Heart left ventricle (tissue), 16 donors: ENCODE measurements at places on chromosomes 3 and 15. TPM values are rescaled to one million over a fixed set of nuclear protein-coding genes. Genes with fewer than 3 reads are reported as not detected.

GOLGA8O gene
- polyA plus RNA-seq = 0.42 TPM

GAP43 gene
- polyA plus RNA-seq = 0.11 TPM

RSL24D1 gene
- 40.8 TPM for polyA plus RNA-seq

HESX1 gene
- polyA plus RNA-seq = 0.29 TPM

DPPA2 gene
- polyA plus RNA-seq = not detected

GALK2 gene
- 8.3 TPM for polyA plus RNA-seq

NDN gene
- polyA plus RNA-seq = 12.2 TPM
